ENCODE measurements at places on chromosomes 7 and 10.

- no peak for DNase-seq
Observed at GRCh38 chr7:158887594-158887993, 31.2 kb downstream of the DYNC2I1 start.

GRCh38 chr7:50981743-50982142 lies 199.0 kb upstream of the GRB10 start:
- no peak for DNase-seq

DNA sequence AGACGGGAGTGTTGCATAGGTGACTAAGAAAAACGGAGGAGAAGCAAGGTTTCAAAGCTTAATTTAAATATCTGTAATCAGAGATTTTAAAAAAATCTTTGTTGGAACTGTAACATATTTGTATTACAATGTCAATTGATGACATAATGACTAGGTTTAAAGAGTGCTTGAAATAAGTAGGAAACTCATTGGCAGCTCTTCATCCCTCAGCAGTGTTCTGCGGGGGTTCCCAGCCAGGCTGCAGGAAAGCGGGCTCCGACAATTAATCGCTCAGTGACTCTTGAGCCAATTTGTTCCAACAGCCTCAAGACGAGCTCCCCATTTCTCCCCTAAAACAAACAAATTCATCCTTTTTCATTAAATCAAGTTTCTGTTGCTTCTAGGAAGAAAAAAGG lies 22.6 kb downstream of the CPXM2 start:
- no peak for DNase-seq

- DNase-seq: no peak
Observed at GRCh38 chr7:100855515-100855914, 3.0 kb downstream of the SLC12A9 start.

DNA sequence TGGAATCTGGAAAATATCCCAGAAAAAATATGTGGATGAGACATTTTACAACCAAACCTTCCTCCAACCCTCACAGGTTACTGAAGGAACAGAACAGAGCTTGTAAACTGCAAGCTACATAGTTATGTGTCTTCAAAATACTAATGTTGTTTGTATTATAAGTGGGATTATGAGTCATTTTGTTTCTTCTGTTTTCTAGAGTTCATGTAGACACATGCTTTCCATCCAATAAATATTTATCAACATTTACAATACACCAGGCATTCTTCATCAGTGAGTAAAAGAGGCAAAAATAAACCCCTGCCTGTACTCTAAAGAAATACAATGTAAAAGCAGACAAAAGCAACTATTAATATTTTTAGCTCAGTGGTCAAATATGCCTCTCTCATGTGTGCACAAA lies 38.0 kb upstream of the TES start:
- DNase-seq: no peak

DNA sequence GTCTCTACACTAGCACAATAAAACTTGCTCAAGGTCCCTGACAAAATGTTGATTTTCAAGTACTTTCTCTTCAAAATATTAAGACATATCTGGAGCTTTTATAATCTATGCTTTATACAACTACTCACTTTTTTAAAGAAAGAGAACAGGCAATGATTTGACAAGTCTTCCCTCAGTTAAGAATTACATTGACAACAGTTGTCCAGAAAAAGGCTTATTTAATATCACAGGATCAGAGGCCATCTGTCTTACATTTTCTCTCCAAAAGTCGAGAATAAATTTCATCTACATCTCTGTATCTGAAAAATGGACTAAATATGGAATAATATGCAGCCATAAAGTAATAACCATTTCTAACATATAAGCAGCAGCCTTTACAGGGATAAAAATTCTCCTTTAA lies 8.2 kb upstream of the RNF148 start:
- no peak for DNase-seq

DNA sequence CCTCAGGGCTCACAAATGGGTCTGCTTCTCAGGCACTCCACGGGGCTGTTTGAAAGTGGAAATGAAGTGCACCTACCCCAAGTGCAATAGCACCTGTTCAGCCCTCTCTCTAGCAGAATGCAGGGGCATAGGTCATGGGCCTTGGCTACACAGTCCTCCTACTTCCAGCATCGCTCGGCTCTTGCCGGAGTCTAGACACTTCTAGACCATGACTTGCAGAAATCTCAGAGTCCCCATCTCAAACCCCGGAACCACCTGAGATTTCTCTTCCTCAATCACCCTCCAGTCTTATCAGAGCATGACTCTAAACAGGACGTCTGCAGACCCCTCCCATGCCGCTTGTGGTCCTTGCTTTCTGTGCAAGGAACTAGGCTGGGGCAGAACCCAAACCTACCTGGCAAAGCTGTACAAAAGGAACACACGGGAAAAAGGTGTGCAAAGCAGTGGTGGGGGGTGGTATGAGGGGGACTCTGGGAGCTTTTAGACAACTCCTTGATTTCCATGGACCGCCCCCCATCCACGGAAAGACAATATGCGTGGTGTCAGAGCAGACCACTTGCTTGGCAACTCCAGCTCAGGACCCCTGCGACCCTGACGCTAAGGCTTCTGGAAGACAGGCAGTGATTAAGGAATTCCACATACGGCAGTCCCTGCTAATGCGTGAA lies 13.8 kb downstream of the TMEM273 start:
- DNase-seq: no peak

DNA sequence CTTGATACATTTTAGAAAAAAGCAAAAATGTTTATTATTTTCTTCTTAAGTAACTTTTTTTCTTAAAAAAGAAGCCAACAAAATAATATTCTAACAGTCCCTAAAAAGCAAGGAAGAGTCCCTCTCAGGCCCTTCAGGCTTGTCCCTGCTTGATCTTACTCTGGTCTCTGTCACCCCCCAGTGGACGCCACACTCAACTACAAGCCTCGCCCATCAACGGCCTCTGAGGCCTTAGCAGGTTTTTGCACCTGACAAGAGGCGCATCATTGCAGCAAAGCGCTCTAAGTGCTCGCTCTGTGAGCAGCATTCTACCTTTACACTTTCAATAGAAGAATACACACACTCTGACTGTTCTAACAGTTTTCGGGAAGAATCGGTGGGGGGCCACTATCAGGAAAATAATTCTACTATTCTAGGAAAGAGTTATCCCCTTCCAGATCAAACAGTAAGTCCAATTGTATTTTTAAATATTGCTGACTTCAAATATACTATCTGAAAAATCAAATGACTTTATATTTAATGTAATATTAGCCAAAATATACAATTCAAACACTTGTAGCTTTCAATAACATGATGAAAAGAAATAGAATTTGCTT lies 139.2 kb downstream of the USP6NL start:
- peak; percentile 73 for DNase-seq

GRCh38 chr7:34916267-34916666 lies 121.0 kb downstream of the DPY19L1 start:
- DNase-seq: no peak

GRCh38 chr7:116952635-116953371 lies 498 bp upstream of the ST7 start:
- peak; percentile 46 for DNase-seq

- no peak for DNase-seq
Observed at GRCh38 chr10:22433875-22434274, 88.6 kb downstream of the SPAG6 start.

GRCh38 chr7:116967254-116967922 lies 14.1 kb downstream of the ST7 start:
- DNase-seq: no peak

DNA sequence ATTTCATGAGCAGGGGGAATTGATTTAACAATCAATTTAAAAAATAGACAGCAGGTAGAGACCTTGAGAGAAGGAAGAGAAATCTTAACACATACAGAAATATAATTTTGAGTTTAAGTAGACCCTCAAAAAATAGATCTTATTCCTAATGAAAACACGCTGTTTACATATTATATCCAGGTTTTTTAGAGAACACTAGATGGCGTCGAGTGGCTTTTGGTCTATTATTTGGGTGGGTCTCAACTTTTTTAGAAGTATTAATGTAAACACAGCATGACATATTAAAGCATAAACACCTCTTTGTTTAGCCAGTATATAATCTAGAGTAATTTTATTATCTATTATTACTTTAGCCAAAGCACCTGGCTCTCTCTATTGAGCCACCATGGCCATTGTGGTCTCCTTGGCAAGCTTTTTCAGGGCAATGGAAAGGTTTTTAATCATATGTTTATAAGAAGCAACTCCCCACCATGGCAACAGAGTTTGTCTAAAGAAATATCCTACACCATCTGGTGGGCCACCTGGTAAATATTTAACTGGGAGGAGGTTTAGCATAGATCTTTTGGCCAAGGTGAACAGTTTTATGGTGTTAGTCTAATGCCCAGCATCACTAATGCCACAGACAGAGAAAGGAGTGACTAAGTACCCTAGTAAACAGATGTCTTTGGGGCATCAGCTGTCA lies 59.7 kb upstream of the PRSS1 start:
- DNase-seq: no peak

- no peak for DNase-seq
Observed at GRCh38 chr10:80544316-80544953, 6.7 kb downstream of the SH2D4B start.

DNA sequence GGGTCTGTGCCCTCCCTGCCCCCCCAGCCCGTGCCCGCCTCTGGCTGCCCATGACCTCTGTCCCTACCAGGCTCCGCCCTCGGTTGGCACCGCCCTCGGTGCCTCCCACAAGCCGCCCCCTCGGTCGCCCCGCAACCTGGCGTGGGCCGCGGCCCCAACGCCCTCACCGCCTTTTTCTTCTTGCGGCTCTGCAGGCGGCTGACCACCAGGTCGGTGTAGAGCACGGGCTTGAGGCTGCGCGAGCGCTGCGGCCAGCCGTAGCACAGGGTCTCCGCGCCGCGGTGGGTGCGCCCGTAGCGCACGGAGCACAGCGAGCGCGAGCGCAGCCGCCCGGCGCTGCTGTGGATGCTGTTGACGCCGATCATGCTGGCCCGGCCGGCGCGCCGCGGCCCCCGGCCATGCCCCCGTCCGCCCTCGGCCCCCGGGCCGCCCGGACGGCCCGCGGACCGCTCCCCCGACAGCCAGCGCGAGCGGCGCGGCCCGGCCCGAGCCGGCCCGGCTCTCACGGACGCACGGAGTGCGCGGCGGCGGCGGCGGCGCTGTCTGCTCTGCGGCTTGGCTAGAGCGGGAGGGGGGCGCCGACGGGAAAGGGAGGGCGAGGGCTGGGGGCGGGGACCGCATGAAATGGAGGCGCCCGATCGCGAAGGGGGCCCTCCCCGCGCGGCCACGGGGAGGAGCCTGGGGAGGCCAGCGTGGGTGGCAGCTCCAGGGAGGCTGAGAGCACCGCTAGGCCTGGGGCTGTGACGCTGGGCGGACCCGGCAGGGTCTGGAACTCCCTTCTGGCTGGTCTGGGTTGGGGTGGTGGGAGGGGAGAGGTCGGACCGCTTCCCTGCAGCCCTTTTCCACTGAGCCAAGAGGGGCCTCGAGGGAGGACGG lies 9.6 kb downstream of the PSD start:
- DNase-seq: peak; percentile 54

DNA sequence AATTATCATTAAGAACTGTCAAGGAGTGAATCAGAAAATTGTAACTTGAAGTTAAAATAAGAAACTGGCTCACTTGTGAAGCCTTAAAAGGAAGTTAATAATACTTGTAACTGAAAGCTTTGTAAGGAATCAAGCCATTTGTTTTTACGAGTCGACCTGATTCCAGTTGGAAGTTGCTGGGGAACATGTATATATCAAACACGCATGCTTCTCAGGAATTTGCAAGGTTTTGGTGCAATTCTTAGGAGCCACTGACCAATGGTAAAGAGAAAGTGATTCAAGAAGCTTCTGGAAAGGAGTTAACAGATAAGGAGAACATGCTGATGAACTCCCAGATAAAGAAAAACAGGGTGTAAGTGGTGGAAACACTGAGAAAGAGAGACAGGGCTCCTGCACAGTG lies 56.4 kb downstream of the ETV1 start:
- no peak for DNase-seq

- DNase-seq: no peak
Observed at GRCh38 chr7:116653204-116653603, 18.8 kb upstream of the MET start.

DNA sequence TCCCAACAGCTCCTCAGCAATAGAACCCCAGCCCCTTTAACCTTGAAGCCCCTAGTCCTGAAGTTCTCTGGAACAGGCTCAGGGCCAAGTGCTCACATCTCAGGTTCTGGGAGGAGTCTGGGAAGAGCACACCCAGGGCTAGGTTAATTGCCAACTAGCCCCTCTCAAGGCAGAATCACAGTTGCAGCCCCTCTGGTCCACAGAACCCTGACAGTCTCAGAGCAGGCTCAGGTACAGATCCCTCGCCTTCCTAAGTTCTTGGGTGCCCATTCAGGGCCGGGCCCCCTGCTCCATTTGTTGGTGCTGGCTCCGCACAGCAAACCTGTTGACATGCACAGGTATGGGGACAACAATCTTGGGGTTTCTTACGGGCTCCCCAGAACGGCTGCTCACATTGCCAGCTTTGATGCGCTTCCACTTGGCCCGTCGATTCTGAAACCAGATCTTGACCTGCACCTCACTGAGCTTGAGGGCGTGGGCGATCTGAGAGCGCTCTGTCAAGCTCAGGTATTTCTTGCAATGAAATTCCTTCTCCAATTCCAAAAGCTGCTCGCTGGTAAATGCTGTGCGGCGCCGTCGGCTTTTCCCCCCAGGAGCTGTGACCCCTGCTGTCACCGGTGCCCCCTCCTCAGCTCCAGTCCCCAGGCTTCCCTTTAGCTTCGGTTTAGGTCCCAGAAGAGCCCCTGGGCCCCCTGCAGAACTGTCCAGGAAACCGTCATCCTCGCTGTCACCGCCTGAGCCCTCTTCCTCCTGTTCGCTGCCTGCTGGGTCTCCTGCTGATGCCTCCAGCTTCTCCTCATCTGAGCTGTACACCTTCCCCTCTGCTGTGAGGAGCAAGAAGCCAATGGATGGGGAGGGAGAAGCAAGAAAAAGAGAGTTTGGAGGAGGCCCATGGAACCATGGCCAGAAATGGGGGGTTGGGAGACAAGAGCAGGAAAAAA lies 18.9 kb downstream of the GBX1 start:
- DNase-seq: no peak

DNA sequence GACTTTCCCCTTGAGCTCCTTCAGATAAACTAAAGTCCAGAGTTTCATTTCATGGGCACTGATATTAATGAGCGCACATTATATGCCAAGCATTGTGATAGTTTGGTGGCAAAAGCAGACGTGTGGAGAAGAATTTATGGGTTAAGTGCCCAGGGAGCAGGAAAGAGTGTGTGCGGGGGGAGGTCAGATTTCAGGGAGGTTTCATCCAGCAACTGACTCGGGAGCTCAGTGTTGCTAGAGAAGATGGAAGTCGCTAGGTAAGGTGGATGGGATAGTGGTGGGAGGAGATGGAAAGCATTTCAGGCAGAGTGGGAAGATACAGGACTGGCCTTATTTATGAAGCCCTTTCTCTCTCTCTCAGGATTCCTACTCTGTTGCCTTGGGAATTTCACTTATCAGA lies 223.0 kb downstream of the SNX10 start:
- DNase-seq: no peak

- no peak for DNase-seq
Observed at GRCh38 chr7:127844165-127844564, 187.1 kb downstream of the LRRC4 start.

DNA sequence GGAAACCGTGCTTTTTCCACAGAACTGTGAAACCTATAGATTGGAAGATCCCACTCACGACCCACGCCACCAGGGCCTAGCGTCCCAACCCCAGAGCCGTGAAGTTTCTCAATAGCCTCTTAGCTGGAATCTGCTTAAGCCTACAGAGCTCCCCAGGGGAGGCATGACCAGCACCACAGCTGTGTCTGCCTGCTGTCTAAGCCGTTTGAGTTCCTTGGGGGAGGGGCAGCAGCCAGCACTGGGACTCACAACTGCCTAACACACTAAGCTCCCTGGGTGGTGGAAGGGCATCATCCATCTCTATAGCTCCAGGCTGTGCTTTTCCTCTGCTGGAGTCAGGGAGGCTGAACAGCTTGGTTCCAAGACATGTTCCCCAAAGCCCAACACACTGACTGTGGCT lies 26.0 kb upstream of the TMEM140 start:
- no peak for DNase-seq
